WTC11 (cell line): ENCODE measurements at places on chromosomes 2 and 18. TPM values are rescaled to one million over a fixed set of nuclear protein-coding genes. Genes with fewer than 3 reads are reported as not detected.
A peak's percentile ranks its signal among the peaks of the same experiment; 100 is the strongest.

TMEM247 gene
- total RNA-seq: not detected in 3 replicates

SH2D6 gene
- total RNA-seq: 0.50 to 1.2 TPM (median 0.94 TPM) in 3 replicates

UGT1A8 gene
- 0.11 to 0.13 TPM in 2 of 3 replicates, not detected in the other for total RNA-seq

CCDC74B gene
- total RNA-seq: 2.8 to 5.4 TPM (median 3.4 TPM) in 3 replicates

SCYGR4 gene
- total RNA-seq: not detected in 3 replicates

GRCh38 chr2:36453652-36454051 lies 98.1 kb downstream of the CRIM1 start:
- H3K27ac ChIP-seq: peak overlapping the region; percentile 47; the same call in 1 of the 2 replicates
- no peaks in the 10 kb centered on the region for H3K27me3 ChIP-seq
- DNase-seq: no peak
- peaks cover 8% of the 10 kb centered on the region for H3K36me3 ChIP-seq

GRCh38 chr2:38602136-38602731 lies 494 bp downstream of the HNRNPLL start:
- peak overlapping the region; percentile 90 for H3K4me3 ChIP-seq
- no peak overlapping the region; the same call in none of the 2 replicates for H3K27ac ChIP-seq
- H3K4me1 ChIP-seq: peaks cover 48% of the 10 kb centered on the region
- H3K36me3 ChIP-seq: no peaks in the 10 kb centered on the region
- H3K27me3 ChIP-seq: no peaks in the 10 kb centered on the region

DNA sequence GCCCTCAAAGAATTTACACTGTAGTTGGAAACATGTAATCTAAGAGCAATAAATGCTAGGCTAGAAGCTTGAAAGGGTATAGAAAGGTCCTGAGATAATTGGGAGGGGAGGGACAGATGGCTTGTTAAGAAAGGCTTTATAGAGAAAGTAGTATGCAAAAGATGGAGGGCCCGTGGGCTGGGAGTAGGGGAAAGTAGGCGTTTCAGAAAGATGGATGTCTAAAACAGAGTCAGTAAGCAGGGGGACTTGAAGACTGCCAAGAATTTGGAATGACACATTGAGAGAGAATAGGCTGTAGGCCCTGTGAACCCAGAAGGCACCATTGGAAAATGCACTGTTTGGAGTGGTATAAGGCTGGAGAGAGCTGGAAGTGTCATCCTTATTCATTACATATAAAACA lies 822 bp downstream of the PSMG2 start:
- H3K27me3 ChIP-seq: no peaks in the 10 kb centered on the region
- H3K4me1 ChIP-seq: peaks cover 28% of the 10 kb centered on the region
- peak overlapping the region; percentile 100 for H3K4me3 ChIP-seq
- peak overlapping the region; percentile 98 for H3K27ac ChIP-seq
- no peak for DNase-seq
- H3K36me3 ChIP-seq: peaks cover 28% of the 10 kb centered on the region

- no peaks in the 10 kb centered on the region for H3K27me3 ChIP-seq
- no peak overlapping the region for H3K27ac ChIP-seq
- H3K4me3 ChIP-seq: no peak overlapping the region
- H3K4me1 ChIP-seq: peaks cover 14% of the 10 kb centered on the region
- no peak for DNase-seq
These were observed 130.8 kb upstream of the CDCA7 start for GRCh38 chr2:173223871-173224270.

- H3K27me3 ChIP-seq: no peaks in the 10 kb centered on the region
- H3K4me1 ChIP-seq: no peaks in the 10 kb centered on the region
- no peak overlapping the region for H3K4me3 ChIP-seq
- H3K36me3 ChIP-seq: no peaks in the 10 kb centered on the region
These were observed 1696.3 kb upstream of the TMEFF2 start for GRCh38 chr2:193891023-193891422.

- H3K4me3 ChIP-seq: no peak overlapping the region
- H3K4me1 ChIP-seq: no peaks in the 10 kb centered on the region
- no peaks in the 10 kb centered on the region for H3K27me3 ChIP-seq
- DNase-seq: peak; percentile 60
These were observed 47.7 kb upstream of the SELENOI start for GRCh38 chr2:26298286-26298637.

DNA sequence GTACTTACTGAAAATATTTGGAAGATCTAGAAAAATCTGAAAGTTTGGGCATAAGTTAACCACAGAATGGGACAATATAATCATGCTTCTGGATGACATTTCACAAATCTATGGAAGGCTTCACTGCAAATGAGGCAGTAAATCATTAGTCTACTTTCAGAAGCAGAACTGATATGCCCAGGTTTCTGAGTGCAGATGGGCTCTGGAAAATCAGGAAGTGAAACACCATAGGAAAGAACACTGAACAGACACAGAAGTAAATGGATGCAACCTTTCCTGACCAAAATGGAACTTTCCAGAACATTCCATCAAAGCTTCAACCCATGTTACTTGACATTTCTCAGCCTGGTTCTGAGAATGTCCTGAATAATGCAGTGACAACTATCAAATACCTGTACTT lies 55.1 kb downstream of the KCNG3 start:
- H3K4me1 ChIP-seq: no peaks in the 10 kb centered on the region
- H3K4me3 ChIP-seq: no peak overlapping the region
- no peaks in the 10 kb centered on the region for H3K27me3 ChIP-seq
- DNase-seq: no peak

DNA sequence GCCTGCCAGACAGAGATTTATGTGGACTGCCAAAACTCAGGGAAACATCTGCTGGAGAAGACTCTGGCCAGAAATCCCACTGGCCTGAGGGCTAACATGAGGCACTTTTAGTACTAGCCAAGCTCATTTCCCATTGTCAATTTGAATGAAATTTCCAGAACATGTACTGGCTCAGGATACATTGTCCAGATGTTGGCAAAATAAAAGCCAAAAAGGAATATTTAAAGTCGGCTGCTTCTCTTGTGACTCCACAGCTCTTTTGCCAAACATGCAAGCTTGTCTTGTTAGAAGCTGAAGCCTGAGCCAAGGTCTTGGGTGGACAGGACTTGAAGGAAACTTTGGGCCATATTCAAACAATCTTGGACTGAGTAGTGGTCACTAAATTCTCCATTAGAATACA lies 215.5 kb downstream of the NCKAP5 start:
- no peak overlapping the region for H3K27ac ChIP-seq
- no peaks in the 10 kb centered on the region for H3K4me1 ChIP-seq
- H3K27me3 ChIP-seq: no peaks in the 10 kb centered on the region; the same call in 1 of the 2 replicates
- H3K36me3 ChIP-seq: no peaks in the 10 kb centered on the region
